ENCODE measurements at places on chromosomes 11 and 22.

DNA sequence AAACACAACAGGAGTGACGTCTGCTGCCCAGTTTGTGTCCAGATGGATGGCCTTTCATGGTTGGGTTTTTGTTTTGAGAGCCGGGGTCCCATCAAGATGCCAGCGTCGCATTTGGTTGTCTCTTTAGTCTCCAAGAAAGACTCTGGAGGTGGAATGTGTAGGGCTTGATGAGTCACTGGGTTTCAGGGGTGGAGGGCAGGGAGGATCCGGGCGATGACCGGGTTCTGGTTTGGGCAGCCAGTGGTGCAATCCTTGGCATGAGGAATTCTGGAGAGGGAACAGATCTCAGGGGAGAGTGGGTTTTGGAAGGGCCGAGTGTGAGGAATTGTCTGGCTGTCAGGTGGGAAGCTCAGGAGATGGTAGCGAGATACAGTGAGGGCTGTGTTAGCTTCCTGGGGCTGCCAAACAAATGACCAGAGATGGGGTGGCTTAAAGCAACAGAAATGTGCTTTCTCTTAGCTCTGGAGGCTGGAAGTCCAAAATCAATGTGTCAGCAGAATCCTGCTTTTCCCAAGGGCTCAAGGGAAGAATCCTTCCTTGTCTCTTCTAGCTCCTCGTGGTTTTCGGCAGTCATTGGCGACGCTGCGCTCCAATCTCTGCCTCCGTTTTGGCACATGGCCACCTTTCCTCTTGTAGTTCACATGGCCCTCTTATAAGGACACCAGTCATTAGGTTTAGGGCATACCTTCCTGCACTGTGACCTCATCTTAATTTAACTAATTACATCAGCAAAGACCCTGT, 26.4 kb upstream of the PPFIA1 start:
- no peak for DNase-seq
- no peaks in the 10 kb centered on the region for H3K4me1 ChIP-seq
- H3K36me3 ChIP-seq = no peaks in the 10 kb centered on the region
- peaks cover 93% of the 10 kb centered on the region for H3K27me3 ChIP-seq
- H3K4me3 ChIP-seq = no peak overlapping the region

DNA sequence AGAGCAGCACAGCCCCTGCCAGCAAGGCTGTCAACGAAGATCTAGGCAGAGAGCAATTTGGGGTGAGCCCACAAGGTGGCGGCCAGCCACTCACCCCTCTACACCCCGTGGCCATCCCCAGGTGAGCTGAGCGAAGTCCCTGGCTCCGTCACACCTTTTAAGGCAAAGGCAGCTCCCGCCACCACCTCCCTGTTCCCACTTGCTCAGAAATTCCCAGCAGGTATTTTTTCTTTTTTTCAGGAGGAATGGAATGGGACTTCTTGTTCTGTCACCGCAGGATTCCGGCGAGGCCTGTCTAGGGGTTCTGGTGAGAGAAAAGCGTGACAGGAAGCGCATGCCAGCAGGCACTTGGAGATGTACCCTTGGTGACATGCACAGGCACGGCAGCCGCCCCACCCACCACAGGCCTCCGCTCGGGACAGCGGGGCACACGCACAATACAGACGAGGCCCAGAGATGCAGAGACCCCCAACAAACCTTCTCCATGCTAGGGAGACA, 10.0 kb downstream of the RPL3 start:
- H3K27ac ChIP-seq = no peak overlapping the region
- H3K4me3 ChIP-seq = no peak overlapping the region
- H3K4me1 ChIP-seq = 0 out of 2 replicates have a peak, but pooled peaks cover 4% of the 10 kb centered on the region
- DNase-seq = no peak
- H3K36me3 ChIP-seq = peaks cover 15% of the 10 kb centered on the region

DNA sequence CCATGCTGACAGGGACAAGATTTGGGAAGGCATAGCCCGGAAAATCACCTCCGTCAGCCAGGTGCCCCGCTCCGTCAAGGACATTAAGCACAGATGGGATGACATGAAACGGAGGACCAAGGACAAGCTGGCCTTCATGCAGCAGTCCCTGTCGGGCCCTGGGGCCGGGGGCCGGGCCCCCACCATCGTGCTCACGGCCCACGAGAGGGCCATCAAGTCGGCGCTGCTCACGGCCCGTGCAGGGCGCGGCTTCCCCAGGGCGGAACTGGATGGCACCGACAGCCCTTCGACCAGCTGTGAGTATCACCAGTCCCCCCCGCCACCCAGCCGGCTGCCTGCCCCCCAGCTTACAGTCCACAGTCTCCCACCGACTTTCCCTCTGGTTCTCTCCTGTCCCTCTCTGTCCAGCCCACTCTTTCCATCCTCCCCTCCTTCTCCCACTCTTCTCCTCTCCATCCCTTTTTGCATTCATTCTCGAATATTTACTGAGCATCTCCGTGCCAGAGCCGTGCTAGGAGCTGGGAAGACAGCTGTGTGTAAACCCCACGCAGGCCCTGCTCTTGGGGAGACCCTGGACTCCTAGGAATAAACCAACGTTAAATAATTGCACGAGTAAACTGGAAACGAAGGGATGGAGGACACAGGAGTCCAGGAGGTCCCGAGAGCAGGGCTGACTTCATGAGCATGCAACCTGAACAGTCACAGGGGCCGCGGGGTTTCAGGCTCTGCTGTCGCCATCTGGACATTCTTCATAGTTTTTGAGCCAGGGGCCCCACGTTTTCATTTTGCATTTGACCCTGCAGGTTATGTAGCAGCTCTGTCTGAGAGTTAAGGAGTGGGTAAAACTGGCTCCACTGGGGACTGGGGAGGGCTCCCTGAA, 62.8 kb downstream of the PRDM11 start:
- H3K4me3 ChIP-seq = no peak overlapping the region
- H3K36me3 ChIP-seq = no peaks in the 10 kb centered on the region
- no peak overlapping the region for H3K27ac ChIP-seq
- no peaks in the 10 kb centered on the region for H3K27me3 ChIP-seq
- H3K4me1 ChIP-seq = no peaks in the 10 kb centered on the region
- DNase-seq = no peak

GRCh38 chr11:69825037-69825834, 6.0 kb upstream of the FGF3 start:
- H3K27ac ChIP-seq = no peak overlapping the region
- H3K4me1 ChIP-seq = no peaks in the 10 kb centered on the region
- DNase-seq = no peak
- no peak overlapping the region for H3K4me3 ChIP-seq

DNA sequence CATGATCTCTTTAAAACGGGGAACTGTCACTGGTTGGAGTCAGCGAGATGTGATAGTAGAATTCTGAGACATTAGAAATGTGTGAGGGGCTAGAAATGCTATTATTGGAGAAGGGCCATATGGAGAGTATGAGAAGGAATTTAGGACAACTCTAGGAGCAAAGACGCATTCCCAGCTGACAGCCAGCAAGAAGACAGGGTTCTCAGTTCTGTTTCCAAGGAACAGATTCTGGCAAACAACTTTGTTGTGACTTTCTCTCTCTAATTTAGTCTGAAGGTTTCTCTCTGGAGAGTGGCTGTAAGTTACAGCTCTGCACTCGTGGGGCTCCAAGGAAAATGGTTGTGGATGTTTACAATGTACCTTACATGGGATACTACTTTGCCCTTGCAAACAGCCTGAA, 876.3 kb downstream of the FAM181B start:
- no peak for DNase-seq
- no peaks in the 10 kb centered on the region for H3K27me3 ChIP-seq
- H3K36me3 ChIP-seq = no peaks in the 10 kb centered on the region
- no peaks in the 10 kb centered on the region for H3K4me1 ChIP-seq
- no peak overlapping the region for H3K27ac ChIP-seq

GRCh38 chr22:45551310-45552016, 48.8 kb downstream of the FBLN1 start:
- H3K27me3 ChIP-seq = peaks cover 71% of the 10 kb centered on the region
- H3K27ac ChIP-seq = no peak overlapping the region
- no peaks in the 10 kb centered on the region for H3K4me1 ChIP-seq
- no peak overlapping the region for H3K4me3 ChIP-seq

GRCh38 chr22:46801331-46801811, 38.9 kb downstream of the TBC1D22A start:
- H3K27me3 ChIP-seq = no peaks in the 10 kb centered on the region
- H3K4me3 ChIP-seq = no peak overlapping the region
- no peak for DNase-seq
- H3K27ac ChIP-seq = no peak overlapping the region

DNA sequence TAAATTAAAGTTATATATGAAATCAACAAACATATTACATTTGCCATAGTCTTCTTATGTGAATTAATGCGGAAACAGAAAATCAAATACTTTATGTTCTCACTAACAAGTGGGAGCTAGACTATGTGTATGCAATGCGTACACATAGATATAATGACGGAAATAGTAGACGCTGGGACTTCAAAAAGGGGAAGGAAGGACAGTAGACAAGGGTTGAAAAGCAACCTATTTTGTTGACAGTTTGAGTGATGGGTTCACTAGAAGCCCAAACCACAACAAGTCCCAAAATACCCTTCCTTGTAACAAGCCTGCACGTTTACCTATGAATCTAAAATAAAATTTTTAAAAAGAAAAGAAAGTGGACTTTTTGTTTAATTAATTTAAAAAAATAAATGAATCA, 430.8 kb upstream of the CNTN5 start:
- no peak overlapping the region for H3K4me3 ChIP-seq
- no peak for DNase-seq
- no peaks in the 10 kb centered on the region for H3K4me1 ChIP-seq
- H3K27me3 ChIP-seq = no peaks in the 10 kb centered on the region

DNA sequence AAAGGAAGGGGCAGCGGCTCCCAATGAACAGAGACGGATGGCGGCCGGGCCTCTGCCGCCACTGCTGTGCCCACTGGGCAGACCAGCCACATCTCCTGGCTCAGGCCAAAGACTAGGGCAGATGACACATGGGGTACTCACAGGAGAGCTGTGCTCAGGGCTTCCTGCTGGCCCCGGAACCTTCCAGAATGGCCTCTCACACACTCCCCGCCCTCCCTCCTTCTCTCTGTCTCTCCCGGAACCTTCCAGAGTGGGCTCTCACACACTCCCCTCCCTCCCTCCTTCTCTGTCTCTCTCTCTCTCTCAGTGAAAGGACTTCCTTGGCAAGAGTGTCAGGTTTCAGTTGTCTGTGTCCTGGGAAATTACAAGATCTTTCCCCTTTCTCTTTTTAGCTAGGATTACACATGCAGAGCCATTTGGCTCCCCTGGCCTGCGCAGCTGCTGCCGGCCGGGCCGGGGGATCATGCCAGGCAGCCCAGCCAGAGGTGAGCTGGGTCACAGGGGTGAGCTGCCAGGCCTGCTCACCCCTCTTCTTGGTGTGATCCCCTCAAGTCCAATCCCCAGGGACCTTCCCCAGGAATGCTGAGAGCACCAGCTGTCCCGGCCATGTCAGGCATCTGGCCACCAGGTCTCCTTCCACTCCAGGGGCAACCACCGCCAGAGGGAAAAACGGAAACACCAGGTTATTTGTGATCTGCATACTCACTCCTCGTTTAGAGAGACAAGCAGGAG, 45.3 kb upstream of the ADA2 start:
- H3K27me3 ChIP-seq = no peaks in the 10 kb centered on the region
- H3K4me1 ChIP-seq = no peaks in the 10 kb centered on the region
- H3K36me3 ChIP-seq = no peaks in the 10 kb centered on the region
- DNase-seq = no peak
- H3K27ac ChIP-seq = no peak overlapping the region
- no peak overlapping the region for H3K4me3 ChIP-seq

- no peaks in the 10 kb centered on the region for H3K4me1 ChIP-seq
- no peaks in the 10 kb centered on the region for H3K27me3 ChIP-seq
- no peak overlapping the region for H3K4me3 ChIP-seq
- no peak for DNase-seq
Observed at GRCh38 chr11:87859636-87860035, 315.6 kb downstream of the RAB38 start.

DNA sequence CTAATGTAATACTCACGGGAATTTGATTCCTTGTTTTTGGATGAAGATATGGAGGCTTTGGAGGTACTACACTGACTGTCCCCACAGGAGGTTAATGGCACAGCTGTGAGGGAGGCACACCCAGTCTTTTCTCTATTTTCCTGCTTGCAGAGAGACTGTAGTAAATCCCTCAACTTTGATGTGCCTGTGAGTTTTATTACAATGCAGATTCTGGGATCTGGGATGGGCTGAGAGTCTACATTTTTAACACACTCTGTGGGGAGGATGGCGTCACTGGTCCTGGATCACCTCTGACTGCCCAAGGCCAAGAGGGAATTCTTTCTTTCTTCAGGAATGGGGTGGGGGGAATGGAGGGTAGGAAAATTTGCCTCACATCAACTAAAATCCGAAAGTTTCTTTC, 80.2 kb upstream of the NTM start:
- H3K27ac ChIP-seq = no peak overlapping the region
- no peaks in the 10 kb centered on the region for H3K4me1 ChIP-seq
- no peak overlapping the region for H3K4me3 ChIP-seq
- no peaks in the 10 kb centered on the region for H3K27me3 ChIP-seq

DNA sequence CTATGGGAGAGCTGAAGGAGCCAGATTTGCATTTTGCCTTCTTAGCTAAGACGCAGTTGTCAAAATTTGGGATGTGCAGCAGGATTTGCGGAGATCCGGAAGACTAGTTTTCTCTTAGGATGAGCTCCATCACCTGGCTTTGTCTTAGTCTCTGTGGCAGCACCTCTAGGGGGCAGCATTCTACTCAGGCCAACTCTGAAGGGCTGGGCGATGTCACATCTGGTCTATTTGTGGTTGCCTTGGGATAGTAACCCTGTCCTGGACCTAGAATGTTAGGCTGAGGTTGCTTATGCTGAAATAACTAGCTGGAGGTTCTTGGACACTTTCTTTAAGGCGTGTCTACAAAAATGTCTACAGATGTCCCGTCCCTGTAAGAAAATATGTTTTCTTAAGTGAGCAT, 116.2 kb downstream of the FAT3 start:
- no peaks in the 10 kb centered on the region for H3K4me1 ChIP-seq
- H3K27me3 ChIP-seq = no peaks in the 10 kb centered on the region
- H3K4me3 ChIP-seq = no peak overlapping the region
- no peak for DNase-seq

GRCh38 chr22:47851586-47851985, 1089.1 kb downstream of the TBC1D22A start:
- H3K4me1 ChIP-seq = no peaks in the 10 kb centered on the region
- H3K36me3 ChIP-seq = no peaks in the 10 kb centered on the region
- no peak for DNase-seq
- no peak overlapping the region for H3K4me3 ChIP-seq
- no peak overlapping the region for H3K27ac ChIP-seq

DNA sequence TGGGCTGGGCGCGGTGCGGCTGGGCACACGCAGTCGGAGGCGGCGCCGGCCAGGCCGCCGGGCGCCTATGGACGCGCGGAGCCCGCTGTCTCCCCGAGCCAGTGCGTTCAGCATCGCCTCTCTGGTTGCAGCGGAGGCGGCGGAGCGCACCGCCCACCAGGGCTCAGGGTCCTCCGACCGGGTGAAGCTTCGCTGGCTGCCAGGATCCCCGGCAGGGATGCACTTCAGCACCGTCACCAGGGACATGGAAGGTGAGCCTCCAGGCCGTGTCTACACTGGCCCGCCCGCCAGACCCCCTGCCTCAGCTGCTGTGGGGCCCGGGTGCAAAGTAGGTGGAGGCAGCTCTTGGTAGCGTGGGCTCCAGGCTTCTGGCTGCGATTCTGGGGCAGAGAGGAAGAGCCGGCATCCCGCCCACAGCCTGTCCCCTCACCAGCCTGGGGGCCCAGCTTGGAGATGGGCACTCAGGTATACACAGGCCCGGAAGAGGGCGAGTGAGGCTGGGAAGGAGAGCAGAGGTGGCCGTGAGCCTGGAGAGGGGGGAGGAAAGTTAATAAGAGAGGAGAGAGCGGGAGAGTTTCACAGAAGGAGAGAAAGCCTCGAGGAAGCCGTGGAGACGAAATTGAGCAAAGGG, 1.0 kb upstream of the TBX1 start:
- H3K27ac ChIP-seq = no peak overlapping the region
- no peaks in the 10 kb centered on the region for H3K36me3 ChIP-seq
- H3K27me3 ChIP-seq = peaks cover 85% of the 10 kb centered on the region
- 0 out of 2 replicates have a peak, but pooled peaks cover 3% of the 10 kb centered on the region for H3K4me1 ChIP-seq
- H3K4me3 ChIP-seq = no peak overlapping the region
- DNase-seq = no peak
